Naive thymus-derived CD4-positive, alpha-beta T cell (primary cell): ENCODE measurements at places on chromosomes 13 and 19.

DNA sequence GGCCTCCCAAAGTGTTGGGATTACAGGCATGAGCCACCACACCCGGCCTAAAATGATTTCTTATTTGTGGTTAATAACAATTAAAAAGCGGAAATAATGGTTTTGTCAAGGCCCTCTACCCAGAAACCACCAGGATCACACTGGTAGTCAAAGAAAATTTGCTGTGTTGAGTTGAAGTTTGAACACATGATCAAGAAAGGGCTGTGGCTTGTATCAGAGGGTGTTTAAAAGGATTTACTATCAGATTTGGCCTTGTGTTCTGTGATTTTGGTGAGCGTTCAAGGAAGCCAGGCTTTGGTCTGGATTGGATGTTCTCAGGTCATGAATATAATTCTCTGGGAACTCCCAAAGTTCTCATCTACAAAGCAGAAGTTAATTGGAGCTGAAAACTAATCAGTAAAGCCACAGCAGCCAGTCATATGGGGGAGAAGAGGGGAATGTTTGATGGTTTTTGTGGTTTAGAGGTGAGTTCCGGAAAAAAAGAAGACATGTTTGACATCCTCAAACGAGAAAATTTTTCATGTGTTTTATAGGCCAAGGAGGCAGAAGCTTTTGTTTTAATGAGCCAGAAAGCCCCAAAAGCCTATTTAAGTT lies 10.6 kb upstream of the ZNF556 start:
- no peaks in the 10 kb centered on the region for H3K27me3 ChIP-seq
- peaks cover 22% of the 10 kb centered on the region for H3K36me3 ChIP-seq
- H3K4me1 ChIP-seq = peaks cover 32% of the 10 kb centered on the region
- no peak overlapping the region for H3K4me3 ChIP-seq
- H3K27ac ChIP-seq = peak overlapping the region; percentile 18

DNA sequence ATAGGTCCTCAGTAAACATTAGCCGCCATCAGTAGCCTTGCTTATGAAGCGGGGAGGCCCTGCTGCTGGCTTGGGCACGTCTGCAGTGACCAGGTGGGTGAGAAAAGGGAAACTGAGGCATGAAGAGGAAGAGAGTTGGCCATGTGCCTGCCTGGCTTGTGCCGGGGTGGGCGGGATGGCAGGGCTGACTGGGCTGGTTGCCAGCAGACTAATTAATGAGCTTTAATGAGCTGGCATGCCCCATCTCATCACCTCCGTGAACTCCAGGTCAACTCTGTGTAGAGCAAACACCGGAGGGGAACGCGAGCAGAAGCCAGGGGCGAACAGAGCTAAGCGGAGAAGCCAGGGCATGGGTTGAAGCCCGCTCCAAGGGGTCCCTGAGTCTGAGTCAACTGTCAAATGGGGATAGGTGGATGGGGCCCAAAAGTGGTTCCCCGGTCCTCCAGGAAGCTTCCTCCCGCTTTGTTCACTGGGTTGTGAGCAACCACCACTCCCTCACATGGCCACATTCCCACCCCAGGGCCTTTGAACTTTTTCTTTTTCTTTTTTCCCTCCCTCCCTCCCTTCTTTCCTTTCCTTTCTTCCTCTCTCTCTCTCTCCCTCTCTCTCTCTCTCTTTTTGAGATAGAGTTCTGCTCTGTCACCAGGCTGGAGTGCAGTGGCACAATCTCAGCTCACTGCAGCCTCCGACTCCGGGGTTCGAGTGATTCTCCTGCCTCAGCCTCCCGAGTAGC lies 8.7 kb downstream of the NR2F6 start:
- no peaks in the 10 kb centered on the region for H3K4me1 ChIP-seq
- H3K27ac ChIP-seq = no peak overlapping the region
- H3K36me3 ChIP-seq = no peaks in the 10 kb centered on the region
- DNase-seq = no peak
- no peaks in the 10 kb centered on the region for H3K27me3 ChIP-seq

GRCh38 chr19:3570606-3571011 lies 2.1 kb upstream of the HMG20B start:
- H3K4me3 ChIP-seq = no peak overlapping the region
- H3K4me1 ChIP-seq = peaks cover 13% of the 10 kb centered on the region
- no peak for DNase-seq
- H3K27me3 ChIP-seq = no peaks in the 10 kb centered on the region
- H3K36me3 ChIP-seq = peaks cover 8% of the 10 kb centered on the region

GRCh38 chr19:29667901-29668341 lies 2.7 kb downstream of the PLEKHF1 start:
- H3K27me3 ChIP-seq = no peaks in the 10 kb centered on the region
- DNase-seq = peak; percentile 72
- peak overlapping the region; percentile 62 for H3K4me3 ChIP-seq
- peak overlapping the region; percentile 94 for H3K27ac ChIP-seq

GRCh38 chr13:98214008-98214643 lies 37.1 kb upstream of the RNF113B start:
- H3K27ac ChIP-seq = no peak overlapping the region
- no peaks in the 10 kb centered on the region for H3K36me3 ChIP-seq
- no peaks in the 10 kb centered on the region for H3K4me1 ChIP-seq

DNA sequence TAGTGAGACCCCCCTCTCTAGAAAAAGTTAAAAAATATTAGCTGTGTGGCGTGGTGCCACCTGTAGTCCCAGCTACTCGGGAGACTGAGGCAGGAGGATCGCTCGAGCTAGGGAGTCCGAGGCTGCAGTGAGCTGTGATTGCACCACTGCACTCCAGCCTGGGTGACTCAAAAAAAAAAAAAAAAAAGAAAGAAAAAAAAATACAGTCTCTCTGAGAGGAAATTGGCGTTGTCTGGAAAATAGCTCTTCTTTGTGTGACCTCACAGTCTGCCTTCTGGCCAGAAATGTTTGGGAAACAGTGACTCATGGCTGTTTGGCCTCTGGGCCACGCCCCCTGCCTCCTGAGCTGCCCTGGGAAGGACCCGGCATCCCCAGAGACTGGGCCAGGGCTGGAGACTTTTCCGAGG lies 10.7 kb downstream of the MARCHF2 start:
- H3K27me3 ChIP-seq = no peaks in the 10 kb centered on the region
- H3K36me3 ChIP-seq = peaks cover 5% of the 10 kb centered on the region
- no peak overlapping the region for H3K27ac ChIP-seq

DNA sequence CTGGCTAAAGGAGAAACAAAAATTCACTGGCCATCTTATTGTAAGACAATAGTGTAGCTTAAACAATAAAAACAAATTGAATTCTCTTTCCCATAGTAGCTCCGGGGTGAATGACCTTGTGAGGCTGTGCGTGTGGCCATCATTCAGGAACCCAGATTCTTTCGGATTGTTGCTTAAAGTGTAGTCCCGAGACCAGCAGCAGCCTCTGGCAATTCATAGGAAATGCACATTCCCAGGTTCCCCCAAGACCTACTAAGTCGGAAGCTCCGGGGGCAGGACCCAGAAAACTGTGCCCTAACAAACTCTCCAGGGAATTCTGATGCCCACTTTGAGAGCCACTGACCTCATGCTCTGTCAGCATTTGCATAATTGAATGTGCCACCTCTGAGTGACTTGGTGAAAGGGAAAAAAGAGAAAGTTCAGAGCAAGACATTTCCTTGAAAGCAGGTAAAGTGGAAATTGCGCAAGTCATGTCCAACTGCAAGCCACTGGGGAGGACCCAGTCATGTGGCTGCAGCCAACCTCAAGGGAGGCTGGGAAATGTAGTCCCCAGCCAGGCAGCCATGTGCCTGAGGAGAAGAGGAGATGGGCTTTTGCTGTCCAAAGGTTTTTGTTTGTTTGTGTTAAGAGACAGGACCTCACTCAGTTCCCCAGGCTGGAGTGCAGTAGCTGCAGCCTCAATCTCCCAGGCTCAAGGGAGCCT lies 50.7 kb upstream of the PNMA8B start:
- no peak overlapping the region for H3K27ac ChIP-seq
- H3K36me3 ChIP-seq = no peaks in the 10 kb centered on the region
- no peaks in the 10 kb centered on the region for H3K4me1 ChIP-seq
- no peak for DNase-seq

DNA sequence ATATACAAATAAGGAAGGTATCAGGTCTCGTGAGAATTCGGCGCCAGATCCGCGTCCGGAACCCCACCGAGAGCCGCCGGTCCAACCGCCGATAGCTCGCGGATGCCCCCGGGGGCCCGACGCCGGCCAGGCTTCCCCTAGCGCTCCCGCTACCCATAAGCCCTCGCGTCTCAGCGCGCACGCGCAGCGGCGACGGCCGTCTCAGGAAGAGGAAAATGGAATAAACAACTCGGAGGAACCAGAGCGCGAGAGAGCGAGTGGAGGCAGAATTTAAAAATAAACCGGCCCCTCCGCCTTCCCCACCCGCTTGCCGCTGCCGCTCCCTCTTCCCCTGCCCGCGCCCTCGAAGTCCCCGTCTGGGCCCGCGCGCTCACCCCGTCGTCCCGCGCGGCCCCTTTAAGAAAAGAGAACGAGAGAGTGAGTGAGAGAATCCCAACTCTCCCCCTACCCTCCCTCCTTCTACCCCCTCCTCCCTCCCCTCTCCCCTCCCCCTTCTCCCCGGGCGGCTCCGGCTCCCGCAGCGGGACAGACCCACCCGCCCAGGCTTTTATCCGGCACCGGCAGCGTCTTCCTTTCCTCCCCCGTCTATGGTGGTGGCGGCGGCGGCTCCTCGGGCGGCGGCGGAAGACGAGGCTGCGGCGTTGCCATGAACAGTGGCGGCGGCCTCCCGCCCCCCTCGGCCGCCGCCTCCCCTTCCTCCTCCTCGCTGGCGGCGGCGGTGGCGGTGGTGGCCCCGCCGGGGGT lies at the start of gene PAN3:
TSS of gene PAN3 (plus strand) at position 534 of the 744 bp plus-strand sequence. CDS start at position 647, 113 bp downstream.
- peak within 1 kb of the TSS; percentile 56 for H3K4me3 ChIP-seq
- peaks cover 24% of the 10 kb centered on the region for H3K4me1 ChIP-seq
- H3K27me3 ChIP-seq = no peaks in the 10 kb centered on the region
- peak; percentile 91 for DNase-seq
- no peaks in the 10 kb centered on the region for H3K36me3 ChIP-seq

GRCh38 chr13:78631077-78631476 lies 27.7 kb upstream of the POU4F1 start:
- H3K27me3 ChIP-seq = no peaks in the 10 kb centered on the region
- no peaks in the 10 kb centered on the region for H3K4me1 ChIP-seq
- no peak for DNase-seq
- no peak overlapping the region for H3K4me3 ChIP-seq
- H3K36me3 ChIP-seq = peaks cover 10% of the 10 kb centered on the region

- H3K4me3 ChIP-seq = no peak overlapping the region
- H3K36me3 ChIP-seq = no peaks in the 10 kb centered on the region
- DNase-seq = no peak
- no peaks in the 10 kb centered on the region for H3K27me3 ChIP-seq
These were observed 2494.2 kb upstream of the PCDH20 start for GRCh38 chr13:63909726-63910375.

- no peaks in the 10 kb centered on the region for H3K36me3 ChIP-seq
- H3K4me1 ChIP-seq = no peaks in the 10 kb centered on the region
- H3K27me3 ChIP-seq = no peaks in the 10 kb centered on the region
- no peak overlapping the region for H3K4me3 ChIP-seq
- no peak for DNase-seq
These were observed 12.3 kb upstream of the ZNF283 start for GRCh38 chr19:43814663-43815352.

GRCh38 chr13:95245071-95245470 lies 56.2 kb downstream of the ABCC4 start:
- H3K4me3 ChIP-seq = no peak overlapping the region
- H3K27ac ChIP-seq = no peak overlapping the region
- H3K4me1 ChIP-seq = no peaks in the 10 kb centered on the region
- no peaks in the 10 kb centered on the region for H3K27me3 ChIP-seq
- DNase-seq = no peak

DNA sequence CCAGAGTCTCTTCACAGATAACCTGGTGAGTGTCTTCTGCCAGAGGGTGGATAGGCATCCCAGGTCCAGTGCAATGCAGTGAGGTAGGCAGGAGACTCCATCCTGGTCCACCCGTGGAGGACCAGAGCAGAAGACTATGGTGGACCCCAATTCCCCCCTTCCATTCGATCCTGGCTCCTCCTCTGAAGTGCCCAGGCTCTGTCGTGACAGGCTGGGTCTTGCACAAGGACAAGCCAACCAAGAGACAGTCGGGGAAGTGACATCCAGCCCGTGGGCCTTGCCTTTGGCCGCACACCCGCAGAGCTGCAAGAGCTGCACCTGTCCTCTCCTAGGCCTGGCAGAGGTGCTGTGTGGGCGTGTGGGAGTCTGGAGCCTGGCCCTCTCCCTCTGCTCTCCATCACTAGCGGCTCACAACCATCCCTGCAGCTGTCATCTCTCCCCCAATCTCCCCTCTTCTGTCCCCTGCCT lies 3.1 kb downstream of the ZNF784 start:
- no peak for DNase-seq
- no peaks in the 10 kb centered on the region for H3K36me3 ChIP-seq
- H3K4me3 ChIP-seq = no peak overlapping the region
- peaks cover 37% of the 10 kb centered on the region for H3K4me1 ChIP-seq
- H3K27ac ChIP-seq = no peak overlapping the region
- H3K27me3 ChIP-seq = no peaks in the 10 kb centered on the region

DNA sequence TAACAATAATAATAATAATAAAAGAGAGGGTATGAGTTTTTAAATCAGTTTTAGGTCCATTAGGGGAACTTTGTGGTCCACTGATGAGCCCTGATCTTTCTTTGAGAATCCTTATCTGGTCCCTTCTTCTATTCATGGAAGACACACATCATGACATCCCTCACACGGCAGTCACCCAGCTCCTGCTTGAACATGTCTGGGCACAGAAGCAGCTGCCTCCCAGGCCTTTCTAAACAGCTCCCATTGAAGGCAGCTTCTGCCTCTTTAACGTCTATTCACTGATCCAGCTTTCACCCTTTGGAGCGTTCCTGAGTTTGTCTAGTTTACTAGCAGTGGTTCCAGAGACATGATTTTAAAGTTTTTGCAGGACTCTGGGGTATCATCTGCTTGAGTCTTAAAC lies 42.6 kb upstream of the STK24 start:
- H3K27me3 ChIP-seq = no peaks in the 10 kb centered on the region
- no peaks in the 10 kb centered on the region for H3K4me1 ChIP-seq
- no peak overlapping the region for H3K27ac ChIP-seq

GRCh38 chr13:69959046-69959445 lies 148.6 kb upstream of the ATXN8OS start:
- H3K36me3 ChIP-seq = no peaks in the 10 kb centered on the region
- H3K27me3 ChIP-seq = no peaks in the 10 kb centered on the region
- no peak overlapping the region for H3K27ac ChIP-seq

GRCh38 chr13:52812941-52813340 lies 35.5 kb downstream of the PCDH8 start:
- no peaks in the 10 kb centered on the region for H3K27me3 ChIP-seq

DNA sequence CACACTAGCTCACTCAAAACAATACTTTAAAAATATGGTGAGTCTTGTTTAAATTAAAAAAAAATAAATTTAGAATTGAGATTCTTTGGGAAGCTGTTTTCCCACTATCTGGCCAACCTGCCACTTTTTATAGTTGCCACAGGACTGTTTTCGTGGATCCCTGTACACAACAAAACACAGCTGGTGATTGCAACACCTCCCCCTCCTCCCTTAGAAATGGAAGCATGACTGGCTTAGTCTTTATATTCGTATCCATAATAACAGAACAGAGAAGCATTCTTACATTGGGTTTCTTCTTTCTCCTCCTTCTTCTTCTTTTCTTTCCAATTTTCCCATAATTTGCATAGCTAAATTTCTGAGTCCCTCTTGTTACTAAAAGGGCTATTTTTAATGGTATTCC lies 79.5 kb upstream of the GJB6 start:
- H3K36me3 ChIP-seq = no peaks in the 10 kb centered on the region
- H3K27me3 ChIP-seq = no peaks in the 10 kb centered on the region
- DNase-seq = no peak
- no peaks in the 10 kb centered on the region for H3K4me1 ChIP-seq
- no peak overlapping the region for H3K27ac ChIP-seq

GRCh38 chr19:4633140-4633967 lies 6.0 kb upstream of the TNFAIP8L1 start:
- H3K27ac ChIP-seq = no peak overlapping the region
- no peak for DNase-seq
- H3K4me3 ChIP-seq = no peak overlapping the region
- H3K4me1 ChIP-seq = peaks cover 14% of the 10 kb centered on the region
